ENCODE measurements at places on chromosomes 4 and X.

DNA sequence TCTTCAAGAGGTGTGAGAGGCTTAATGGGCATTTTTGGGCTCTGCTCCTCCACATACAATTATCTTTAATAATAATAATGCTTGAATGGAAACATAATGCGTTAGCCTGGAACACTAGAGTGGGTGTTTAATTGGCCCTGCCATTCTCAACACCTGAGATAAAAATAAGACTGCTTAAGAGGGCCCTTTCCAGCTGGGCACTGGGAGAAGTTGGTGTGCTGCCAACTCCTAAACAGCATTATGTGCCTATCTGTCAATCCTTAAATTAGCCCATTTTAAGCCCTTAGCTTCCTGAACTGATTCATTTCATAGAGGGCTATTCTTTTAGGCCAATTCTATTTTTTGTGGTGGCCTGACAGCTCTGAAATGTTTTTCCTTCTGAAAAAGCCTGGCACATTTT, 211.1 kb upstream of the ZIC3 start:
- DNase-seq: no peak

- DNase-seq: no peak
Measured at GRCh38 chr4:165766976-165767375, 106.1 kb upstream of the TLL1 start.

- no peak for DNase-seq
Measured at GRCh38 chr4:141275834-141276233, 55.1 kb downstream of the ZNF330 start.

- DNase-seq: no peak
Measured at GRCh38 chr4:39178706-39179105, 3.6 kb upstream of the WDR19 start.
